ENCODE measurements at places on chromosomes 16 and 17. TPM values are rescaled to one million over a fixed set of nuclear protein-coding genes. Genes with fewer than 3 reads are reported as not detected.
A peak's percentile ranks its signal among the peaks of the same experiment; 100 is the strongest.

DNA sequence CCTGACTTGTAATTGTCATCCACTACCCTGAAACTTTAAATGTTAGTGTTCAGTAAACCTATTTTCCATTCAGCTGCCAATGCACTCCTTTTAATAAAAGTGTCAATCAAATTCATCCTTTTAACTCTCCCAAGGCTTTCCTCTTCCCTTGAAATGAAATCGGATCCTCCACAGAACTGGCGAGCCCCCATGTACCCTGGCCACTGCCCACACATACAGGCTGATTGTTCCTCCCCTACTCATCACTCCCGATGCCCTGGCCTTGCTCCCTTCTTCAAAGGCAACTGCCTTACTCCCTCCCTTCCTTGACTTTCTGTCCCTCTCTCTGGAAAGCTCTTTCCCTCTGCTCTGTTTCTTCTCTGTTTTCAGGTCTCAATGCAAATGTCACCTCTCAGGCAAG, 7.6 kb downstream of the KRT33A start:
- DNase-seq = no peak
- no peaks in the 10 kb centered on the region for H3K27me3 ChIP-seq
- no peak overlapping the region for H3K4me3 ChIP-seq
- no peaks in the 10 kb centered on the region for H3K36me3 ChIP-seq

- H3K27ac ChIP-seq = no peak overlapping the region
- H3K36me3 ChIP-seq = no peaks in the 10 kb centered on the region
- DNase-seq = no peak
- no peaks in the 10 kb centered on the region for H3K4me1 ChIP-seq
- no peak overlapping the region for H3K4me3 ChIP-seq
Measured at GRCh38 chr17:72011561-72011960, 109.3 kb upstream of the SOX9 start.

The CCL8 gene
- total RNA-seq = 0.61 TPM

DNA sequence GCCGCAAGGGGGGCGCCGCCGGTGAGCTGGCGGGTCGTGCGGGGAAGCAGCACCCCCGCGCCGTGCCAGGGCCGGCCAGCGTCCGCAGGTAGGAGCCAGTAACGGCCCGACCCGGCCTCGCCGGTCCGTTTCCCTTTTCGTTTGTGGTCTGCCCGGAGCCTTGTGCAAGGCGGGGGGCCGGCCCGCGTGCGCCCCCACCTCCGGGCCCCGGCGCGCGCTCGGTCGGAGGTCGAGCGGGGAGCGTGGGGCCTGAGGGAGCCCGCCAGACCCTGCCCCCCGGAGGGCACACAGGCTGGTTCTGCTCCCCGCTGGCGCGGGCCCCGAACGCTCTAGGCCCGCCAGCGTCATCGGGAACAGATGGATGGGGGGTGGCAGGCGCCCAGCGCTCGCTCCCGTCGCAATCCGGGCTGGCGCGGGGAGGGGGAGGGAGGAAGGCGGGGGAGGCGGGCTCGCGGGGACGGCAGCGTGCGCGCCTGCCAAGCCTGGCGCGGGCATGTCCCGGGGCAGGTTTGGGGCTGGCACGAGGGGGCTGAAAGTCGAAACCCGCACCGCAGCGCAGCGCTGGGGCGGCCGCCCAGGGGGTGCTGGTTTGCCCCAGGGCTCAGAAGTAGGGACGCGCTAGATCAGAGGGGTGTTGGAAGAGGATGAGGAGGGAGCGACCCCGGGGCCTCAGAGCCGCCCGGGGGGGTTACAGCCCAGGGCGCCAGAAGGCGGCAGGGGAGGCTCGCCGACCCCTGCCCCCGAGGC, 1.5 kb upstream of the GSE1 start:
- H3K4me1 ChIP-seq = peaks cover 68% of the 10 kb centered on the region
- peak; percentile 92 for DNase-seq
- peak overlapping the region; percentile 98 for H3K27ac ChIP-seq
- H3K4me3 ChIP-seq = no peak overlapping the region

The MYO15B gene
- 46.9 TPM for total RNA-seq

DNA sequence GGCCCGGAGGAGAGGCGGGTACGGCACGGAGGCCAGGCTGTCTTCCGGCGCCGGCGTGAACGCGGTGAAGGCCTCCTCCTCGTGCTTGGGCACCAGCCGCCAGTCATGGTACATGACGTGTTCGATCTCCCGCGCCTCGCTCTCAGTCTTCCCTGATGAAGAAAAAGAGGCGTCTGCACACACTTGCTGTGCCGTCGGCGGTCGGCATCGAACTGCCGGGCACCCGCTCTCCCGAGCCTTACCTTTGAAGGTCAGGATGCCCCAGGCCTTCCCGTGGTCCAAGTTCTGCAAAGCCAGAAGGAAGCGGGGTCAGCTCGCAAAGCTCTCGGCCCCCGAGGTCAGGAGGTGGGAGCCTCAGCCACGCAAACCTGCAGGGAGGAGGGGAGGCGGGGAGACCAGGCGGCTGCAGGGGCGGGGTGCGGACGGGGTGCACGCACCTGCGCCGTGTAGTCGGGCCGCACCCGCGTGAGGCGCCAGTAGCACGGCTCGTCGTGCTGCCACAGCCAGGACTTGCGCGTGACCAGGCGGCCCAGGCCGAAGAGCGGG, at the start of gene EME2:
EME2 (plus strand) TSS at position 449 of the 546 bp plus-strand sequence. CDS start 418 bp downstream, outside the sequence.
- no peaks in the 10 kb centered on the region for H3K36me3 ChIP-seq
- DNase-seq = no peak
- H3K4me3 ChIP-seq = peak within 1 kb of the TSS; percentile 99
- no peaks in the 10 kb centered on the region for H3K27me3 ChIP-seq
- peak within 1 kb of the TSS; percentile 87 for H3K27ac ChIP-seq

- peak; percentile 6 for DNase-seq
- H3K4me3 ChIP-seq = no peak overlapping the region
- H3K27ac ChIP-seq = no peak overlapping the region
- H3K4me1 ChIP-seq = no peaks in the 10 kb centered on the region
Measured at GRCh38 chr16:50735629-50736122, 6.2 kb upstream of the CYLD start.

- no peak overlapping the region for H3K27ac ChIP-seq
- H3K4me1 ChIP-seq = peaks cover 23% of the 10 kb centered on the region
- no peak overlapping the region for H3K4me3 ChIP-seq
- no peaks in the 10 kb centered on the region for H3K27me3 ChIP-seq
Measured at GRCh38 chr16:85328676-85329058, 216.4 kb upstream of the CIBAR2 start.

The ITGAL gene
- 0.72 TPM for total RNA-seq

The ZP2 gene
- total RNA-seq = not detected

GRCh38 chr17:47751471-47751870, 18.4 kb downstream of the TBX21 start:
- no peaks in the 10 kb centered on the region for H3K4me1 ChIP-seq
- H3K4me3 ChIP-seq = no peak overlapping the region
- DNase-seq = no peak

- H3K4me3 ChIP-seq = no peak overlapping the region
- no peaks in the 10 kb centered on the region for H3K27me3 ChIP-seq
- peaks cover 53% of the 10 kb centered on the region for H3K4me1 ChIP-seq
- no peak for DNase-seq
- no peaks in the 10 kb centered on the region for H3K36me3 ChIP-seq
Measured at GRCh38 chr17:19644493-19645210, 3.9 kb upstream of the ALDH3A2 start.

The STH gene
- not detected for total RNA-seq

Data from adrenal gland (tissue), 19 donors.